ENCODE measurements at places on chromosomes 3 and 15.

DNA sequence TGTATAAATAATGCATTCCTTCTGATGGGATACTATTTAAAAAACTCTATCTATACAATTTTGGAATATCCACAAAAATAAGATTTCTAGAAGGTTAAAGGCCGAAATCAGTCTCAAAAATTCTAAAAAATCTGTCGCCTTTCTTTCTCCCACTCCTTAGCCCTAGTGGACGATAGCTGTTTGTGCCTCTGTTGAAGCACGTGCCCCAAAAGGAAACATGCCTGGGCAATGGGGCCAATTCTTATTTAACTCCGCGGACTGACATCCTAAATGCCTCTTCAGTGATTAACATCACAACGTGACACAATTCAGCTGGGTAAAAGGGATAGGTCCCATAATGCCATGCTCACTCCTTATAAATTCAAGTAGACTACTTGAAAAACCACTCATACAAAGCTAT is 65.1 kb downstream of the GAP43 start:
- no peak for DNase-seq

- DNase-seq = no peak
Observed at GRCh38 chr3:149848688-149849087, 35.7 kb downstream of the RNF13 start.

DNA sequence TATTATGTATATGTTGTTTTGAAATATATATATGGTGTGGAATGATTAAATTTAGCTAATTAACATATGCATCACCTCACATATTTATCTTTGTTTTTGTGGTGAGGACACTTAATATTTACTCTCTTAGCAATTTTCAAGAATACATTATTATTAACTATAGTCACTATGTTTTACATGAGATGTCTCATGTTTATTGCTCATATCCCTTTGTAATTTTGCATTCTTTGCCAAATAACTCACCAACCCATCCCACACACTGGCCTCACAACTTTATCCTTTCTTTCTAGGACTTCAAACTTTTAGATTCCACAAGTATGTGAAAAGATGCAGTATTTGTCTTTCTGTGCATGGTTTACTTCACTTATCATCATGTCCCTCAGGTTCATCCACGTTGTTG is 950.2 kb upstream of the CADM2 start:
- no peak for DNase-seq

DNA sequence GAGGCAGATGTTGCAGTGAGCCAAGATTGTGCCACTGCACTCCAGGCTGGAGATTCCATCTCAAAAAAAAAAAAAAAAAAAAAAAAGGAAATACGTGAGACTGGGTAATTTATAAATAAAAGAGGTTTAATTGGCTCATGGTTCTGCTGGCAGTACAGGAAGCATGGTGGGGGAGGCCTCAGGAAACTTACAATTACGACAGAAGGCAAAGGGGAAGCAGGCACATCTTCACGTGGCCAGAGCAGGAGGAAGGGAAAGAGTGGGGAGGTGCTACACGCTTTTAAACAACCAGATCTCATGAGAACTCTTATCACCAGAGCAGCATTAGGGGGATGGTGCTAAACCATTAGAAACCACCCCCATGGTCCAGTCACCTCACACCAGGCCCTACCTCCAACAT is 138.2 kb upstream of the IL12A start:
- DNase-seq = no peak

- DNase-seq = no peak
Observed at GRCh38 chr3:133130168-133130567, 92.0 kb downstream of the TMEM108 start.

DNA sequence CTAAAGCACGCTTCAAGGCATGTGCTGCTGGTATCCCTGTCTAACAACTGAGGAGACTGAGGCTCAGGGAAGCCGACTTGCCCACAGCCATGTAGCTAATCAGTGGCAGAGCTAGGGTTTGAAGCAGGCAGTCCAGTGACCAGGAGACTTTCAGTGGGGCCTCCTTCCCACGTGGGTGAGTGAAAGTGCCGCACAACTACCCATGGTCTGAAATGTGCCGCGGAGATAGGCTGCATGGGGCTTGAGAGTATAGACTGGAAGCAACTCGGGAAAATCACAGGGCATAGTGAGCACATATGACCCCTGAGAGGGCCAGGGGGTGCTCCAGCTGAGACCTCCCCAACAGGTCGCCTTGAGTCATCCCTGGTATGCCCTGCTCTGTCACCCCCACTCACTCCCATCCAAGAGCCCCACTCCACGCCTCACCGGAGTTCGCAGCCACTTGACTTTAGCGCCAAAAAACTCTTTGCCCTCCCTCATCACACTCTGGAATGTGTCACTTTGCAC is 19.1 kb downstream of the FAM174B start:
- no peak for DNase-seq

GRCh38 chr3:197906850-197907187 is 43.2 kb upstream of the RPL35A start:
- peak; percentile 8 for DNase-seq

GRCh38 chr3:117674321-117674720 is 964.7 kb downstream of the TUSC7 start:
- no peak for DNase-seq

GRCh38 chr3:197364410-197365071 is 66.1 kb upstream of the DLG1 start:
- DNase-seq = no peak

DNA sequence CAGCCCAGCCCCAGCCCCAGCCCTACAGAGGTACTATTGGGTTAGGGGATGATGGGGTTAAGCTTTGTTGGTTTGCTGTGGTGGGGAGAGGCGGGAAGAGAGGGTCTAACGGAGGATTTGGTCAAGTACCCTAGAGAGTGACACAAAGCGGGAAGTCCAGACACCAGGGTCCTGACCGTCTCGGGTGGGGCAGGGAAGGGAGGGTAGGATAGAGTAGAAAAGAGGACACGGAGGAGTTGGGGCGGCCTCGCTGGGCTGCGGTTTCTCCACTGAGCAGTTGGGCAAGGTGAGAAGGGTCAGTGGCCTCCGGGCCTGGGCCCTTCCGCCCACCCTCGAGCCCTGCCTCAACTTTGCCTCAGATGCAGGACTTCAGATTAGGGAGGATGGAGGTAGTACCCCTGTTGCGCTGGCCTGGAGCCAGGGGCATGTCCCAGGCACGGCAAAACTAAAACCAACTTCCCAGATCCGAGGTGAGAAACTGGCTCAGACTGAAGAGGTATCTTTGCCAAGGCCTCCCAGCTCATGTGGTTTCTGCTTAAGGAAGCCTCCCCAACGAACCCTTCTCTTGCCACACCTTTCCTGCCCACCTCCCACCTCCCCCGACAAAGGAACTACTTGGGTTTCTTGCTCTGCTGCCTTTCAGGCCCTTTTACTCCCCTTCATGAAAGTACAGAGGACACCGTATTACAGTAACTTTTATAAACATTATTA is 551 bp downstream of the PML start:
- peak; percentile 14 for DNase-seq

- peak; percentile 70 for DNase-seq
Observed at GRCh38 chr15:48855501-48856440, 22.2 kb upstream of the EID1 start.

DNA sequence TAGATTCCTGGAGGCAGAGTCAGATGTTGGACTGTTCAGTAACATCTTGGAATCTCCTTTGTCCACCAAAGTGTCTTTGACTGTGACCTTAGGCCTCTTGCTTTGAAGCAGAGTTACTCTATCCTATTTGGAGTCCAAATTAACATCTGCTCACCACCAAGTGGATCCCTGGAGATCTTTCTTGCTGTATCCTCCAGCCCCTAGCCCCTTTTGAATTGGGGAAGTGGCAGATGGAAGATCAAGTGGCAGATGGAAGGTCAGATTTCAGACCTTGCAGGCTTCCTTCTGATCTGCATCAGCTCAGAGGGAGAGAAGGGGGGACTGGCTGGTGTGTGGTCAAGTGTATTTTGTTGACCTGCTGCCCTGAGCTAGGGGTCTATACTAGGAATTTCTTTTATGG is 125.0 kb upstream of the ROPN1 start:
- no peak for DNase-seq

DNA sequence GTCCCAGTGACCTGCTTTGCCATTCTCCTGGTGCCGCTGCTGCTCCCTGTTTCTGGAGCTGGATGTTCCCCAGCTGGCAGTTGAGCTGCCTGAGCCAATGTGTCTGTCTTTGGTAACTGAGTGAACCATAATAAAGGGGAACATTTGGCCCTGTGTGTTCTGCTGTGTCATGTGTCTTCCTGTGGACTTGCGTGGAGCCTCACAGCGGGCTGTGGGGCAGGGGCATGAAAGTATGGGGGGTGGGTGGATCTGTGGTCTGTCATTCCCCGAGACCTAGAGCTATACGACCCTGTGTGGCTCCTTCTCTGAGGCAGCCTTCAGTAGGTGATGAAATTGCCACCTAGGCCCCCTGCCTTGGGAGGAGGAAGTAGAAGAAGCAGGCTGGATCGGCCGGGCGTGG is 2.0 kb upstream of the PPCDC start:
- DNase-seq = no peak

- peak; percentile 40 for DNase-seq
Observed at GRCh38 chr15:36332301-36332700, 247.1 kb upstream of the CDIN1 start.

GRCh38 chr3:130354430-130354829 is 9.0 kb downstream of the COL6A5 start:
- DNase-seq = no peak

DNA sequence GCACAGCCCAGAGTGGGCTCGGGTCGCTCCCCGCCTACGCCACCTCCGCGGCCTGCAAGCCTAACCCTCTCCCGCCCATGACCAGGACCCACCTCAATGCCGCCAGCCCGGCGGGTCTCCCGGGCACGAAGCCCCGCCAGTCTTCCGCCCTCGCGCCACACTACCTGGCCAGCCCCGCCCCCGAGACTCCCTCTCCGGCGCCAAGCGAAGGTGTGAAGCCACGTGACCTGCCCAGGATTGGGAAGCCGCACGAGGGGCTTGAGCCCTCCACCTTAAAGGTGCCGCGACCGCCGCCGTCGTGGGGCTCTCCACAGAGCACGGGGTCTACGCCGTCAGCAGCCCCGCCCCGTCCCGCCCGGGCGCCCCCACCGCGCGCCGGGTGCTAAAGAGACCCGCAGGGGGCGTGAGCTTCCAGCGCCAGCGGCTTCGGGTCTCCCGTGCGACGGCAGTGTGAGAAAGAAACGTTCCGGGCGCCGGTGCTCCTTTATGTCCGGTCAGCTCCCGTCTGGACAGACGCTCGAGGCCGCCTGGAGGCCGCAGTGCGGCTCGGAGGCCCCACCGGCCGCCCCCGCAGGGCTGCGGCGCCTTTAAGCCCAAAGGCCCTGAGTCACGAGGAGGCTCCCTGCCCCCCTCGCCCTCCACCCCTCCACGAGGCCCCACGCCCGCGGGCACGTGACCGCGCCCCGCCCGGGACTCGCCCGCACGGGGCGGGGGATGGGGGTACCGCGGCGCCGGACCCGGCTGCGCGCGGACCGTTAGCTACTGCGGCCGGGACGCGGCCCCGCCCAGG is at the start of gene CPEB1:
TSS of gene CPEB1 (minus strand) at position 319 of the 790 bp plus-strand sequence. CDS start 18,904 bp downstream, outside the sequence.
- DNase-seq = peak; percentile 60

DNA sequence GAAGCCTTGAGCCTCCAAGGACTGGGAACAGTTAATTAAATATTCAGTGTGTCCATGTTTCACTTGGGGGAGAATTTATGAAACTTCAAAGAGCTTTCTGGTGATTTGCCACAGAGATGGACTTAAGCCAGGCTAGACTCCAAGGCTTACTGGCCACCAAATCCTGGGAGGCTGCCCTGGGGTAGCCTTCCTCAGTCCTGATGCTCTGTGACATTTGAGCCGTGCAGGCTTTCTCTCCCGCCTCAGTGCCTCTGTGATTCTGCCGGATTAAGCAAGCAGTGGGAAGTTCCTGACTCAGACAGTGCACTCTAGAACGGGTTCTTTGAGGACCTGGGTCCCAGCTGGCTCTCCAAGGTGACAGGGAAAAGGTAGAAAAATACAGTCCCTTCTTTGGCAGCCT is 314.7 kb upstream of the ICE2 start:
- DNase-seq = no peak

DNA sequence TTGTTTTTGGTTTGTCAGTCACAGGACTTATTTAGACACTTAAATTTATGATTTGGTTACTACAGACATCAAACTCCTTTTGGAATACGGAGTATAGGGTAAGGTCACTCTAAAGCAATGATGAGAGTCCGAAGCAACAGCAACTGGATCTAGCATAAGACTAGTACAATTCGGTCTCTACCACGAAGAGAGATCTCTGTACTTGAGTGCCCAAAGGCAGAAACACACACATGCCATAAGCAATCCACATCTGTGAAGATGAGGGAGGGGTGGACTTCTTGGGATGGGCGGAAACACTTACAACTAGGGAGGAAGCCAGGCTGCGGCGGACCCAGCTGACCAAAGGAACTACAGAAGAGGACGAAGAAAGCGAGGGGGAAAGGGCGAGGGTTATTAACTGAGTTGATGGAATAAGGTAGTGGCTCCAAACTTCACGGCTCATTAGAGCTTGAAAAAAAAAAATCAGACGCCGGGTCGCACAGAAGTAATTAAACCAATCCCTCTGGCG is 595 bp downstream of the DPH6 start:
- peak; percentile 29 for DNase-seq

- no peak for DNase-seq
Observed at GRCh38 chr3:137296116-137296515, 338.3 kb downstream of the IL20RB start.

GRCh38 chr3:55333046-55333445 is 154.1 kb downstream of the WNT5A start:
- no peak for DNase-seq

DNA sequence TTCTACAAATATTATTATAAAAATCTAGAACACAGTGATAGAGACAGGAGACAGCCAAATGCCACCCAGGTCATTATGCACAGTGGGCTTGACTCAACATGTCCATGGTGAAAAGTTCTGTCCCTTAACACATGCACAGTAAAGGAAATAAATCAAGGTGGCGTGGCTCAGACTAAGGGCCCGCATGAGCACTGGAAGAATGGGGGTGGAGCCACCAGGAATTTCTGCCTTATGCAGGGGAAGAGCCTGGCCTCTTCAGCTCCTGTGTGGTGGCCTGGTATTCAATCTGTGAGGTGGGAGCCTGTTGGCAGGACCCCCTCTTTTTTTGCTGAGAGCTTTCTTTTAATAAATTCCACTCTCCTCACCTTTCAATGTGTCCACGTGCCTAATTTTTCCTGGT is 17.2 kb upstream of the SPG21 start:
- DNase-seq = no peak

DNA sequence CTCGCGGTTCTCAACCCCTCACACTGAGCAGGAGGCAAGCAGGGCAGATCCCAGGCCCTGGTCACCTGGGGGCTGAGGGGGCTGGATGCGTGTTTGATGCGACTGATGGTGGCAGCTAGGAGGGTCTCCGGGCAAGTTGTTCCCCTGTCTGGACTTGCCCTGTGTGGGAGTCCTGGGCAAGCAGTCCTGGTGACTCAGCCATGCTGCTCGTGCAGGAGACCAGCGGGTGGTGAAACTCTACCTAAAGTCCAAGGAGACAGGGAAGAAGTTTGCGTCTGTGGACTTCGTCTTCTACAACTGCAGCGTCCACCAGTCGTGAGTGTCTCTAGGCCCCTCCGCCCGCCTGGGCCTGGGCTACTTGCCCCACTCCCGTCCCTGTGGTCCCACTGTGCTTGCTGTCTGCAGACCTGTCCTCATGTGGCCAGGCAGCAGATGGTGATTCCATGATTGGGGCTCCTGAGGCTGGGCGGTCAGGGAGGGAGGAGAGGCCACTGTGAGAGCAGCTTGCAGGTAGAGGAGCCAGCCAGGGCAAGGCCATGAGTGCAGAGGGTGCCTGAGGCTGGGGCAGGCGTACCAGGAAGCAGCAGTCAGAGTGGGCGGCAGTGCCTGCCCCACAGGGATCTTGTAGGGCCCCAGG is 23.1 kb downstream of the PLXNA1 start:
- DNase-seq = no peak

- no peak for DNase-seq
Observed at GRCh38 chr3:98791341-98792325, 28.5 kb downstream of the ST3GAL6 start.
